D721Med (cell line): ENCODE measurements at places on chromosomes 5 and 9.

GRCh38 chr5:55897905-55898304 lies 46.7 kb downstream of the IL31RA start:
- no peak for DNase-seq

GRCh38 chr5:118506217-118506852 lies 482.0 kb downstream of the DTWD2 start:
- no peak for DNase-seq

DNA sequence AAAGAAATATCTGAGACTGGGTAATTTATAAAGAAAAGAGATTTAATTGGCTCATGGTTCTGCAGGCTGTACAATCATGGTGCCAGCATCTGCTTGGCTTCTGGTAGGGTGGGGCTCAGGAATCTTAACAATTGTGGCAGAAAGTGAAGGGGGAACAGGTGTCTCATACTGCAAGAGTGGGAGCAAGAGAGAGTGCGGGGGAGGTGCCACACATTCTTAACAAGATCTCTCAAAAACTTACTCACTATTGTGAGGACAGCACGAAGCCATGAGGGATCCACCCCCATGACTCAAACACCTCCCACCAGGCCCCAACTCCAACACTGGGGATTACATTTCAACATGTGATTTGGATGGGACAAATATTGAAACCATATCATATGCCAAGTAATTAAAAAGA lies 70.1 kb upstream of the PANK3 start:
- DNase-seq: no peak

DNA sequence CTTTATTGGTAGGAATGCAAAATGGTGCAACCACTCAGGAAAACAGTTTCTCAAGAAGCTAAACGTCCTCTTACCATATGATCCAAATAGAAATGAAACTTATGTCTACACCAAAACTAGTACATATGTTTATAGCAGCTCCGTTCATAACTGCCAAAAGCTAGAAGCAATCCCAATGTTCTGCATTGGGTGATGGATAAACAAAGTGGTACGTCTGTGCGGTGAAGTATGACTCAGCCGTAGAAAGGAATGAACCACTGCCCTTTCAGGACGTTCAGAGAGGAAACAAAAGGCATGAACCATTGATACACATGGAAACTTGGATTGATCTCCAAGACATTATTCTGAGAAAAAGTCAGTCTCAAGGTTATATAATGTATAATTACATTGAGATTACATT lies 27.6 kb downstream of the HNRNPH1 start:
- DNase-seq: no peak

DNA sequence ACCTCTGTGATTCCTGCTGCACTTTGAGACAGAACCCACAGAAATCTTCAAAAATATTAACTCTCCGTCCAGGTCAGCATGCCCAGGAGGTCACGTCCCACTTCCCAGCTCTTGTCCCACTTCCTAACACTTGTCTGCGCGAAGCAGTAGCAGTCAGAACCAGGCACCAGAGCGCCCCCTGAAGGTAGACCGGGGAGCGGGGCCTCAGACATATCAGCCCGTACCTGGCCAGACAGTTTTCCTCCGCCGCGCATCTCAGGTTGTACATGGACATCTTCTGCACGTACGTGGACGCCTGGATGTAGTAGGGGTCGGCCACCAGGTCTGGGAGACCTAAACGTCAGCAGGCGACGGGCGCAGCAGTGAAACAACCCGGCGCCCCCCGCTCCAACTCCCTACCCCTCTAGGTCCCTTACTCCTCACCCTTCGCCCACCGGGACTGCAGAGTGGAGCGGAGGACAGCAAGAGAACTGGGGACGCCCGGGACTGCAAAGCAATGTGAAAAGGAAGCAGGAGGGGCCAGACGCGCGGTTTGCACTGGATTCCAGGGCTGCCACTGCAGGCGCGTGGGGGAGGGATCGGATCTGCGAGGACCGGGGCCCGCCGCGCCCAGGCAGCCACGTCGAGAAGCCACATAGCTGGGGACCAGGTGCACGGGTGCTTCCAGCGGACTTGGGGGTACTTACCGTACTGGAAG lies 1.2 kb downstream of the LOX start:
- peak; percentile 40 for DNase-seq

DNA sequence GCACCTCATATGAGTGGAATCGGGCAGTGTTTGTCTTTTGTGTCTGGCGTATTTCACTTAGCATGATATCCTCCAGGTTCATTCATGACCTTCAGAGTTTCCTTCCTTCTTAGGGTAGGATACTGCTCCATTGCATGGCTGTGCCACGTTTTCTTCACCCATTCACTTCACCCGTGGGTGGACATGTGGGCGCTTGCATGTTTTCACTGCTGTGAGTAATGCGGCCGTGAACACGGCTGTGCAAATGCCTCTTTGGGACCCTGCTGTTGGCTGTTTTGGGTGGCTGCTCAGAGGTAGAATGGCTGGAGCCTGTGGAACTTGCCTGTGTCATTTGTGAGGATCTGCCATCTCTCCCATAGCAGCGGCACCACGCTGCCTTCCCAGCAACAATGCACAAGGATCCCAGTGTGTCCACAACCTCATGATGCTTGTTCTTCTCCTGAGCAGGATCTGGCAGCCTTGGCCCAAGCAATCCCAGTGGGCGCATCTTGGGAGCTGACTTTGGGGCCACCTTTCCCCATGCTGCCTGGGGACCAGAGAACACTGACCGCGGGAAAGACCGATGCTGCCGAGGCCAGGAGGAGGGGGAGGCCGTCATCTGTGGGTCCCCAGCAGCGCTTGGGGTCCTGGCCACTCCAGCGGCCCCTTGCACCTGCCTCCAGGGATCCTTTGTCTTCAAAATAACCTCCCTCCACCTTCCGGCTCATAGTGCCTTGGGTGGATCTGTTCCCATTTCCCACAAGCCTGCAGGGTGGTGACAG lies 2.3 kb upstream of the SCGB3A1 start:
- no peak for DNase-seq

- DNase-seq: no peak
Measured at GRCh38 chr5:67161767-67162166, 34.8 kb downstream of the CD180 start.

DNA sequence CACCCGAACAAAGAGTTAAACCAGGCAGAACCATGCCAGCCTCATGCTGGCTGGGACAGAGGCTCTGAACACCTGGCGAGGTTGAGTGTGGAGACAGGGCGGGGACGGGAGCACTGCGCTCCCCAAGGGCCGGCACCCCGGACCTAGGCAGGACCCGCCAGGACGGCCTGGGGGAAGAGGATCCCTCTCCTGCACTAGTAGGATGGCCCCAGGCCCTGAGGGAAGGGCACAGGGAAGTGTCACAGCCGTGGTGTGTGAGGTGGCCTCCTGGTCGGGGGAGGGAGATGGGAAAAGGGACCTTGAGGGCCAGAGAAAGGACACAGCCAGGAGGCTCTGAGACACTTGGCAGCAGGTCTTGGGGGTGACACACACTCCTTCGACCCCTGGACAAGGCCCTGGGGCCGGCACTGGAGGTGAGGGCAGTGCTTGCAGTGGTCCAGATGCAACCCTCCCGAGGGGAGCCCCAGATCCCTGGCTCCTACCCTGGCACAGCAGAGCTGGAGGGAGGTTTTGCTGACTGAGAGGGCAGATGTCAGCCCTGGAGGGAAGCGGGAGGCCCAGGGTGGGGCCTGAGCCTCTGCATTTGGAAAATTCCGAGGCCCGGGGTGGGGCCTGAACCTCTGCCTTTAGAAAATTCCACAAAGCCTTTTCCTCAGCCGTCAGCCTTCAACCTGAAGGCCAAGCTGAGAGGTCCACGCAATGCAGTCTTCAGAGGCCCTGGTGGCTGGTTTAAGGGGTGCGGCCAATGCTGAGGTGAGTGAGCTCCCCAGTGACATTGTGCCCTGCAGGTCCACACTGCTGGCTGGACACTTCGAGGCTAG lies 24.8 kb upstream of the TERT start:
- DNase-seq: peak; percentile 3

DNA sequence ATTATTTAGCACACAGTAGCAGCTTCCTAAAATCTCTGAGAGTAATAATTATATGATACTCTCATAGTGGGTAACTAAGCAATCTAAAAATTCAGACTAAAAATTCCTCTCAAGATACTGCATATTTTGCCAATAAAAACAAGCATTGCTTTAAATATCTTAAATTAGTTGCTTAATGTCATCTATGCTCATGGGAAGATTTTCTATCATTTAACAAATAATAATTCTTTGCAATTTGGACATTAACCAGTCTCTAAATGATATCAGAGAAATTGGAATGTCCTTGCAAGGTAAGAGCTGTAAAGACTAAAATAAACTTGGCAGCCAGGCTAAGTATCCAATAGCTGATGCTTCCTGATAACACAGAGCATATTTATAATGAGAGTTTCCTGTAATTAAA lies 221.8 kb downstream of the SNCAIP start:
- DNase-seq: no peak

DNA sequence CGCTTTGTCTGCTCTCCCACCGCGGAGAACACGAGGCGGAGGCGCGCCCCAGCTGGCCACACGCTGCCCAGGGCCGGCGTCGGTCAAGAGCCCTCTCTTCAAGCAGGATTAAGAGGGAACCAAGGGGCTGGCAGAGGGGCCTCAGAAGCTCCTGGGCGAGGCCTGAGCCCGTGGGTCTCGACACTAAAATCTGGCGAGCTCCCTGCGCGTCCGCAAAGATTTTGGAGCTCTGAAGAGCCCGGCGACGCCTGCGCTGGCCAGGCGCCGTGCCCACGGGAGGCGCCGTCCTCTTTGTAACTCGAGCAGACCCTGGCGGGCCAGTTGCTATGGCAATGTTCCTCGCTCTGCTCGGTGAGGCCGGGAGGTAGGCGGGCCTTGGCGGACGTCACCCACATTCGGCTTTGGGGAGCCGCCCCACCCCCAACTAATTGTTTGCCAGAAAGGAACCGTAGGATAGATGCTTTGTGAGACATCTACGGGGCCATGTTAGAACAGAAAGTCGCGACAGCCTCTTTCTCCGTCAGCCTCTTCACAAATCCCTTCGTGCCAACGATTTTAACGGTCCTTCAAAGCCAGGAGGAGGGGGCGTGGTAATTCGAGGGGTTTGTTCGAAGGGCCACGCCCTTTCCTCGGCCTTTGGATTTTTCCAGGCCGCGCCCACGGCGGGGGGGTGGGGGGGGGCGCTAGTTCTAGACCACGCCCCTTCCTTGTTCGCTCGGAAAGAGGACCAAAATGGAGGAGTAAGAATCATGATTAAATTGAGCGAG lies 714 bp upstream of the CNOT8 start:
- peak; percentile 74 for DNase-seq

- DNase-seq: no peak
Measured at GRCh38 chr5:80941496-80941895, 18.7 kb upstream of the RASGRF2 start.

GRCh38 chr9:137138722-137139467 lies at the start of gene GRIN1:
Gene GRIN1, plus strand, starts transcription at chr9:137139154. Its CDS starts 333 bp downstream, at chr9:137139487.
- DNase-seq: no peak

DNA sequence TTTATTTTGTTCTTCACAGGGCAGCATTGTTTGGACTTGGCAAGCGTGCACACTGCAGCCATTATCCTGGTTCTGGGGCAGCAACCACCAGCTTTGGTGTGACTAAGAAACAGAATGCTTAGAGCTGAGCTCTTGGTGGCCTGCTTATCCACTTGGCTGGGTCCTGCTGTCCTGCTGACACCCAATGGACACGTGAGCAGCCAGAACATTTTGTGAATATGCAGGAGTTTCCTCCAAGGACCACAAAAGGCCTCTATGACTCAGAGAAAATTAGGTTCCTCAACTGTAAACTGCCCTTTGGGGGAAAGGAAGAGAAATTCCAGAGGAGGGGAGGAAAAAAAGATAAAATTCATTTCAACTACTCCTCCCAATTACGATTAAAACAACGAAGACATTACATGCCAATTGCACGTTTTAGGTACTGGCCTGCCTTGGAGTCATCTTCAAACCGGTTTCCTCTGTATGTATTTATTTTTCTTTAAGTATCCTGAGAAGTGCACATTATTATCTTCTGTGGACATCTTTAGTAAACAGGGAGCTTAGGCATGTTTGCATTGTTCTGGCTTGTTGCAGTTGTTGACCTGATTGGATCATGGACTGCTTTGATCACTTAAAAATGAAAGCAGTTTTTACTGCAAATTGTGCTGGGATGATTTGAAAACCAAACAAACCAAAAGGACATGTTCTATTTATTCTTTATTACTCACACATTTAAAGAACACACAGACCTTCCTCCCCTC lies 82.3 kb upstream of the TLE4 start:
- DNase-seq: no peak
